Bone marrow (tissue), 2 donors: ENCODE measurements at places on chromosomes 2 and 18.

DNA sequence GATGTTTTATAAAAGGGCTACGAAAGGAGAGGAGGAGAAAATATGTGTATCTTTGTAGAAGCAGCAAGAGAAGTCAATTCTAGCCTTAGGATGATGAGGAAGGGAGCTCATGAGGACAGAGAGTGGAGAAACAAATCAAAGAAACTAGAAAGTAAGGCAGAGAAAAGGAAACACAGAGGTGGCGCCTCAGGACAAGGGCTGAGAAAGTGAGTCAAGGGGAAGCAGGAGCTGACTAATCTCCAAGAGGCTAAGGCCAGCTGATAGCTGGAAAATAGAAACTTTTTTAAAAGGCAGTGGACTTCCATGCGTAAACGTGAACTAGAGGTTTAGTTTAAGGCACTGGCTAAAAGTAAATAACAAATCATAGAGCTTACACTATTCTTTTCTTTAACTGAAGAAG lies 173.3 kb downstream of the ANKRD44 start:
- DNase-seq: no peak

DNA sequence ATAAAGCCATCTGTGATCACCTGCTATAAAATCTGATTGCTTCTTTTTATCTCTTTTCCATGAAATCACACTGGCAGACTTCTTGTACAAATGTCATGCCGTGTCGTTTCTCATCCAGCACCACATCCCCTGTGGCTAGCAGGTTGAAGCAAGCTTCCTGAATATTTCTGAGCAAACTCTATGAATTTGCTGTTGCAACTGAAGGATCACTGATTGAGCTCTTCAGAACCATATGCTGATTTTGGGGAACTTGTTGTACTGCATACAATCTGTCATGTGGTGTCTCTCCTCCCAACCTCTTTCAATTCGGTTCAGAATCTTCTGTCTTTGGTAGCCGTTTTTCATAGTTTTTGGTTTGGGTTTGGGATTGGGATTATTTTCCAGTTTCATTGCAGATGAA lies 57.7 kb upstream of the RBMS1 start:
- DNase-seq: no peak

- DNase-seq: no peak
Observed at GRCh38 chr2:127090281-127091120, 16.5 kb downstream of the BIN1 start.

- DNase-seq: no peak
Observed at GRCh38 chr2:23435250-23436035, 50.5 kb downstream of the KLHL29 start.

DNA sequence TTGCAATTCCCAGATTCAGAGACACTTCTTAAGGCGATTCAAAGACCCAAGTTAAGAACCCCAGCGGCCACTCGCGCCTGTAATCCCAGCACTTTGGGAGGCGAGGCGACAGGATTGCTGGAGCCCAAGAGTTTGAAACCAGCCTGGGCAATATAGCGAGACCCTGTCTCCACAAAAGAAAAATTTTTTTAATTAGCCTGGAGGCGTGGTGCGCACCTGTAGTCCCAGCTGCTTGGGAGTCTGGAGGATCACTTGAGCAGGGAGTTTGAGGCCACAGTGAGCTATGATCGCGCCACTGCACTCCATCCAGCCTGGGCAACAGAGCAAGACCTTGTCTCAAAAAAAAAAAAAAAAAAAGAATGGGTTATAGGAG lies 585 bp upstream of the ANAPC1 start:
- DNase-seq: no peak

- no peak for DNase-seq
Observed at GRCh38 chr2:195910570-195910969, 158.1 kb downstream of the DNAH7 start.

- DNase-seq: no peak
Observed at GRCh38 chr2:67701011-67701410, 303.9 kb downstream of the ETAA1 start.
